ENCODE measurements at places on chromosomes 1 and 21. TPM values are rescaled to one million over a fixed set of nuclear protein-coding genes. Genes with fewer than 3 reads are reported as not detected.

Gene CD48
- total RNA-seq = 26.3 TPM

- DNase-seq = no peak
Measured at GRCh38 chr1:155984341-155984740, 6.0 kb upstream of the ARHGEF2 start.

Gene TNFAIP8L2
- 17.8 TPM for total RNA-seq

DNA sequence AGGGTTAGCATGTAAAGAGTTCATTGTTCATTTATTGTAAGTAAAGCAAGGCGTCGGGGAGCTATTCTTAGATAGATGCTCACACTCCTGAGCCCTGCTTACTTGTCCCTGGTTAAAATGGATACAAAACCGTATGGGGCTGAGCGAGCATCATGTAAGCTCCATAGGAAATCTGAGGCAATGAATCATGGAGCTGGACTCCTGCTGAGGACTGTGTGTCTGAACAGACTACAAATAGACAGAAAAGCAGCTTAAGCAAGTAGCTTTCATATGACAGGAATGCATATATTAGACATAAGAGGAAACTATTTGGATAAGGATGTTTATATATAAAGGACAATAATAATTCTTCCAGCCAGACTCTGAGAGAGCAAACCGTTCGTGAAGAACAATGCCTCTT lies 604.9 kb upstream of the PTBP2 start:
- no peak for DNase-seq

GRCh38 chr1:218272366-218272765 lies 12.7 kb upstream of the RRP15 start:
- DNase-seq = no peak

- no peak for DNase-seq
Measured at GRCh38 chr1:8879464-8879921, 1.0 kb upstream of the ENO1 start.

- no peak for DNase-seq
Measured at GRCh38 chr1:203026666-203027663, 674 bp downstream of the PPFIA4 start.

DNA sequence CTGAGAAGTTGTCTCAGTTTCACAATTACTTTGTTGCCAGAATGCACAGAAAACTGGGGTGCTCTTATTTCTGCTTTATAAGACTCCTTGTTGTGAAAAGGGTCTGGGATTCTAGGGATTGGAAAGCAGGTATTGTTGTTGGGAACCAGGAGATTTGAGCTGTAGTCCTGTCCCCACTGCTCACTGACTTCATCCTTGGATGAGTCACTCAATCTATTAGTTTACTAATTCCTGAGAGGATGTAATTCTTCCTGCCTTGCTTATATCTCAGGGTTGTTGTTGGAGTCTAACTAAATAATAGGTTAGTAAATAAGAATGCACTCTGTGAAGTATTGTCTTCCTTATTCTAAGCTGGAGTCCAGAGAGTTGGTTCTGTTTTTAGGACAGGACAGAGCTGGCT lies 172.5 kb upstream of the GALNT2 start:
- DNase-seq = no peak

GRCh38 chr1:217188280-217189237 lies 442.3 kb downstream of the GPATCH2 start:
- DNase-seq = no peak

DNA sequence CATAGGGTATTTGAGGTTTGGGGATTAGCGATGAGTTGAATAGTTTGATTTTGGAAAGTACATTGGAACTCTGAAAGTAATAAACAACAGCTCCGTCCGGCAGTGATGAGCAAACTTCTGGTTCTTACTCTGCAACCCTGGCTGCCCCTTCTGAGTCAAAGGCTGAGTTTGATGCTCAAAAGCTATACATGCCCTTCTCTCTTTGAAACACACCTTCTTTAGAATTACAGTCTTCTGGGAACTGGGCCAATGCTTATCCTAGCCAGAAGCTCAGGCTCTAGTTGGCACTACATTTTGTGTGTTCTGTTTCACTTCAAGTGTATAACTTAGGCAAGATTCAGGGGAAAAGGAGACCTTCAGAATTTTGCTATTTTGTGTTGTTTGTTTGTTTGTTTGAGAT lies 9.3 kb downstream of the AHCYL1 start:
- no peak for DNase-seq

- no peak for DNase-seq
Measured at GRCh38 chr1:16076865-16077238, 3.4 kb upstream of the FAM131C start.

DNA sequence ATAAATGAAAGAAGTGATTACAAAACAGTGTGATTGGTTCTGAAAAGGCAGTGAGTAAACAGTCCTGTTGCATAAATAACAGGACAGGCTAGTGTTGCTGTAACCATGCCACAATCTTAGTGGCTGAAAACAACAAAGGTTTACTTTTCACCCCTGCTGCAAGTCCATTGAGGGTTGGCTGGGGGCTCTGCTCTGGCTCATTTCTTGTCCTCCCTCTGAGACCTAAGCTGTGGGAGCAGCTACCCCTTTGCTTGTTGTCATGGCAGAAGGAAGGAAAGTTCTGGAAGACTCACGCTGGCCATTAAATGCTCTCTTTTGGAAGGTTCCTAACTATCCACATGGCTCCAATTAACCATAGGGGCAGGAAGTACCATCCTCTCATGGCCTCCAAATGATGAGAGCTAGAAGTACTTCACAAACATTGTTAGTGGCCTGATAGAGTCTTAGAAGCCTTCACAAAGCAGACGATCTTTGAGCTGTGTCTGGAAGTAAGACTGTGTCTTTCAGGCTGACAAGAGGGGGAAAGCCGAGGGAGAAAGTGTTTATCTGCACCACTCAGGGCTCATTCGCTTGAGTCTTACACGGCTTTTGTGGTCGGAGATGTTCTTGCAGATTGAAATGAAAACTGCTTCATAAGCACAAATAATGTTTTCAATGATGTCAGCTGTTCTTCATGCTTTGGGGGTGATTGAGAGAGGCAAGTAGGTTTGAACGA lies 11.9 kb downstream of the RCSD1 start:
- DNase-seq = no peak

DNA sequence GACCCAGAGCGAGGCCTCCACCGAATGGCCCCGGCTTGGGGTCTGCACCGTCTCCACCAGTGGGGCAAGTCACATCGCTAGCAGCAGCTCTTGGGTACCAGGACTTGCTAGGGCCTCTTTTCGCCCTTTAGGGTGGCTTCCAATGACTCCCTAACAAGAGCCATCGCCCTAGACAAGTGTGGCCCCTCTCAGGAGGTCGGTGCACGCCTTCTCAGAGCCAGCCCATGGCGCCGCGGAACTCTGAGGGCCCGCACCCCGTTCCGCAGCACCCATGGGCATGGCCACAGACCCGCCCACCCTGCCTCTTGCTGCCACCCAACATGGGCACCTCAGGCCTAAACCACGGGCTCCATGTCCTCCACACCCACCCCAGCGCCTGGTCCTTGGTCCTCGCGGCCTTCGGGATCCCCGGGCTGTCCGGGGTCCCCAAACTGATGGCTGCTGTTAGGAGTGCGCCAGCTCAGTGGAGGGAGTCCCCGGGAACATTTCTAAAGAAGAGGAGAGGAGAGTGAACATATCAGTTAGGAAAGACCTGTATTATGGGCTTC lies 3.2 kb upstream of the CACNA1S start:
- DNase-seq = peak; percentile 43

GRCh38 chr1:20593756-20594155 lies 4.9 kb downstream of the CDA start:
- DNase-seq = no peak

- DNase-seq = no peak
Measured at GRCh38 chr1:100230765-100231164, 18.9 kb downstream of the DBT start.

- peak; percentile 59 for DNase-seq
Measured at GRCh38 chr1:96966536-96967138, 245.1 kb downstream of the PTBP2 start.

DNA sequence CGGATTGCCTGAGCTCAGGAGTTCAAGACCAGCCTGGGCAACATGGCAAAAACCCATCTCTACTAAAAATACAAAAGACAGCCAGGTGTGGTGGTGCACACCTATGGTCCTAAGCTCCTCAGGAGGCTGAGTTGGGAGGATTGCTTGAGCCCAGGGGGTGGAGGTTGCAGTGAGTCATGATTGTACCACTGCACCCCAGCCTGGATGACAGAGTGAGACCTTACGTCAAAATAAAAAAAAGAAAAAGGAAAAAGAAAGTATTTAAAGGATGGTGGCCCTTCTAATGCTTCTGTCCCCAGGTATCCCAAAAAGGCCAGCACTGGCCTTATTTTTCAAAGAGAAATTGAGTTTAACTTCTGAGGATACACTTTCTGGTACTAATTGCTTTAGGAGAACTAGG lies 1.7 kb downstream of the IKBKE start:
- no peak for DNase-seq

- DNase-seq = no peak
Measured at GRCh38 chr1:51488372-51489050, 30.6 kb downstream of the EPS15 start.

Gene TMEM50A
- 106 TPM for total RNA-seq

- DNase-seq = peak; percentile 88
Measured at GRCh38 chr1:225467193-225468020, 39.6 kb upstream of the LBR start.

DNA sequence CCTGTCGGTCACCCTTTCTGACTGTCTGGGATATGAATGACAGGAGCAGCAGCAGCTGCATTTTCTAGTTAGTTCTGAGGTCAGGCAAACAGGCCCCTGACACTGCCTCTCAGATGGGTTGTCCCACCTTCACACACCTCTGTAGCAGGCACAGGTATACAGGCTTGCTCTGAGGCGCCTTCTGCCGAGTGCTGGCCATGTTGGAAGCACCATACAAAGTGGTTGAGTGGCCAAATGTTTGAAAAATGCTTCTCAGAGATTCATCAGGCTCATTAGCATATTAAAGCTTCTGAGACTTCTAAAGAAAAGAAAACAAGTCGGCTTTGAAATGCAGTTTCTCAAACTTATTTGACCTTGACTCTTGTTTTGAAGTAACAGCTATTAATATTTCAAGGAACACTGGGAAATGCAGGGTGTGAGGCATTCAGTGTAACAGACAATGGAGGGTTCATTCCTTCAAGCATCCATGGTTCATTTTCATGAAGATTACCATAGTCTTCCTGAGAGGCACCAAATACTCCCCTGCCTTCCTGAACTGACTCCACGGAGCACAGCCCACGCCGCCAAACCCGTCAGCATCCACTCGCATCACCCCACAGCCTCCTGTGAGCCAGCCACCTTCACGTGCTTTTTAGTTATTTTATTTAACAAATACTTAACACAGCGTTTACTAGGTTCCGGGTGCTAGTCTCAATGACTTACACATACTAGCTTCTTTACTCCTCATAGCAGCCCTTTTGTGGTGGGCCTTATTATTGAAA lies 81.8 kb downstream of the KCNN3 start:
- DNase-seq = no peak

Gene MYBPH
- not detected for total RNA-seq
